ENCODE measurements at places on chromosomes 7 and 10.
A peak's percentile ranks its signal among the peaks of the same experiment; 100 is the strongest.

DNA sequence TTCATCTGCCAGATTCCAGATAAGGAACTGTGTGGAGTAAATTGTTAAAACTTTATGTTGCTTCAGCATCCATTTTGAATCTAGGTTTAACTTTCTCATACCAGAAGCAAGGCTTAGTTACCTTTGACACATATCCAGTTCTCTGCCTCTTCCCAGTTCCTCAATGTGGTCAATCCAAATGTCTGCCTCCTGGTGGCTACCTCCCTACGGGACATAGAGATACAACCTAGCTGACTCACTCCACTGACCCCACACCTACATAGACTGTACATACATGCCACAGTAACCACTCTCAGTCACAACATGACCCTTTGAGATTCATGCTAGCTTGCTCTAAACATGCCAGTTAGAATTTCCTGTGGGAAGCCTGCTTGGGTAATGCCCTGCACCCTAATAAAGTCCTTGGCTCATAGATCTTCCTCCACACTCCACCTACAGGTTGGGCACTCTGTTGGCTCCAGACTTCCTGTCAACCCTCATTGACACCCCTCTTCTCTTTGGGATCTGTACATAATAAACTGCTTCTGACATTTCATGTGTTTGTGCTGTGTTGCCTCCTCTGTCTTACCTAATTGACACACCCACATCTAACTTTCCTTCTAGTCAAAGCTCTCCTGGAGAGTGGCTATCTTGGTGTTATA is 278.1 kb downstream of the HTR7 start:
- no peak for DNase-seq

DNA sequence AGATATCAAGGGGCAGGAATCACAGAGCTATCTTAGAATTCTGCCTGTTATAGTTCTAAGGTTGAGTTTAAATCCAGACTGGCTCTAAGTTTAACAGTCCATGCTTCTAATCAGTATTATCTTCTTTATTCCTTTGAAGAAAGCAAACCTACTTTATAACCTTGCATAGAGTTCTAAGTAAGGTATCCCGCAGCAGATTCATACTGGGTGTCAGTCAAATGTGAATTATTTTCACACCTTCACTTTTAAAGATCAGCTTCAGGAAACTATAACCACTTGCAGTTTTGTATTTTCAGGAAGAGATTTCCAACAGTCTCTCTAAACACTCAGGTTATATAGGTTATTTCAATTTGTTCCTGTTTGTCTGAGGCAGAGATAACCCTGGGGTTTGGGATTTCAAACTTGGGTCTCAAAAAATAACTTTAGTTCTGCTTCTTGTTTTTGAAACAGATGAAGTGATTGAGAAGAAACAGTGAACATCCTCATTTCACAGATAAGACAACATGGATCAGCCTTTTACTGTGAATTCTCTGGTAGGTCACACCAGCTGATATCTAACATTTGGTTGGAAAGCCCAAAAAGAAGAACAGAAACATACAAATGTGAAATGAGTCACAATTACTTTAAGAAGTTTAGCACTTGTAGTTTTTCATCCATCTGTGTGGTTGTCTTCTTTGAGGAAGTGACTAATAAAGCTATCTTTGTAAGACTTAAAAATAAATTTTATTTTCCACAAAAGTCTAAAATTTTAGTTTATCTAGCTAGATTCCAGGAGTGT is 21.4 kb downstream of the STAMBPL1 start:
- DNase-seq, result no peak

- DNase-seq, result no peak
These were observed 243.1 kb downstream of the INHBA start for GRCh38 chr7:41459623-41460261.

- peak; percentile 57 for DNase-seq
These were observed at the start of gene ARHGAP21 for GRCh38 chr10:24723788-24724380. TSS of gene ARHGAP21 (minus strand) at chr10:24723887. CDS start at chr10:24721899, 1,988 bp downstream.

DNA sequence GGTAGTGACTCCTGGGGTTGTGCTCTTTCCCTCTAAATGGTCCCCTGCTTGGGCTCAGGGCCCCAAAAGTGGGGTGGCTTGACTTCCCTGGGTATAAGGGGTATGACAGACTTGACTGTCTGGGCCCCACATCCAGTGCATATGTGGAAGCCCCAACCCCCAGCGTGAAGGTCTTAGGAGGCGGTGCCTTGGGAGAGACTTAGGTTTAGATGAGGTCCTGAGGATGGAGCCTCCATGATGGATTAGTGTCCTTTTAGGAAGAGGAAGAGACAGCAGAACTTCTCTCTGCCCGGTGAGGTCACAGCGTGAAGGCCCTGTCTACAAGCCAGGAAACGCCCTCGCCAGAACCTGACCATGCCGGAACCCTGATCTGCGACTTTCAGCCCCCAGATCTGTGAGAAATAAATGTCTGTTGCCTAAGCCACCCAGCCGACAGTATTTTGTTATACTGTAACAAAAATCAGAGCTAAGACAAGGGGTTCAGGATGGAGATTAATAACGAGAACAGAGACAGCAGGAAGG is 23.8 kb downstream of the PODXL start:
- DNase-seq, result no peak

- DNase-seq, result no peak
These were observed 2.0 kb downstream of the BAZ1B start for GRCh38 chr7:73519867-73520672.

DNA sequence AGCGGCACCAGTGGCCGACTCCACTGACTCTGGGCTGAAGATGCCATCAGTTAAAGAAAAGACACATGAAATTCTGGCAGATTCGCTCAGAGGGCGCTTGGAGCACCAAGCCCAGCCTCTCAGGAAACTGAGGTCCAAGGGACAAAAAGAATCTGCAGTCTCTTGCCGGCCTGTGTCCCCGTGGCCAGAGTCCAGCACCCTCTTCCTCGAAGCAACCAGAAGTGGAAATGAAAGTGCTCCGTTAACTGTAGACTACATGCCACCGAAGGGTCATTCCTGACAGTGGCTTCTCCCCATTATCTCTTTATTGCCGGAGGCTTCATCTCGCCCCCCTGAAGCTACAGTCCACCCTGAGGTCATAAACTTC is 1.0 kb upstream of the CHST15 start:
- DNase-seq, result no peak

DNA sequence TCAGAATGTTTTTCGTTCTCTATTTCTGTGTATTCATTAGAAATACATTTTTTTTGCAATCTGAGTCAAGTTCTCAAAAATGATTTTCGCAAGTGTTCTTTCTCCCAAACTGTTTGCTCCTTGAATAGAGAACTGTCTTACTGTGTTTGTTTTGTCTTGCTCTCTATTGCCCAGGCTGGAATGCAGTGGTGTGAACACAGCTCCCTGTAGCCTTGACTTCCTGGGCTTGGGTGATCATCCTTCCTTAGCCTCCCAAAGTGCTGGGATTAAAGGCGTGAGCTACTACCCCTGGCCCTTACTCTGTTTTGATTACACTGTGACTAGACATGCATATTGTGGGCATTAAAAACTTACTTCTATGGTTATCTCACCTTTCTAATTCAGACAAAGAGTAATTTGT is 56.7 kb downstream of the LUC7L2 start:
- DNase-seq, result no peak

DNA sequence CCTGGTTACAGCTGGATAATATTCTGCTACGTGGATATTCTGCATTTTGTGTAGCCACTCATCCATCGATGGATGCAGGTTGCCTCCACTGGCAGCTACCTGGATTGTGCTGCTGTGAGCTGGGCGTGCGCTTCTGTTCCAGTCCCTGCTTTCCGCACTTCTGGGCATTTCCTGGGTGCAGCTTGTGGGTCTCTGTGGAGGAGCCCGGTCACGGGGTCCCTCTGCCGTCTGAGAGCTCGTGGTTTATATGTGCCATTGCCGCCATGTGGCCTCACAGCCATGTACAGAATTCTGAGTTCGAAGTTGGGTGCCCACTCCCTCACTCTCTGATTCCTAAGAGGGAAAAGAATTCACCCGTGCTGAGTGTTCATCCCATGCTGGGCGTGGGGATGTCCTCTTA is 38.3 kb downstream of the JAKMIP3 start:
- no peak for DNase-seq

DNA sequence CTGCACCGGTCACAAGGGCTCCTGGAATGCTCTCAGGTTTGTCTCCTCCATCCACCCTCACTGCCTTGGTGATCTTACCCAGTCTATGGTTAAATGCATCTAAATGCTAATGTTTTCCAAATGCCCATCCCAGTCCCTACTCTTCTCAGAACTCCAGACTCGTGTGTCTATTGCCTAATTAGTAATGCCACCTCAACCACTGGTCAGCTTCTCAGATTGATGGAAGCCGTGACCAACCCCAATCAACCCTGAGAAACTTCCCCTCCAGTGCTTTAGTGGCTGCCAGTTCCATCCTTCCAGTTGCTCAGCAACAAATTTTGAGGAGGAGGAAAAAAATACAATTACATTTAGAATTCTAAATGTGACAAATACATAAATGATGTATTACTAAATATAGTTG is 18.6 kb downstream of the NUDCD3 start:
- DNase-seq, result no peak

- DNase-seq, result peak; percentile 46
These were observed 56.8 kb upstream of the FAM171A1 start for GRCh38 chr10:15427843-15428414.

GRCh38 chr10:21522631-21523406 is 2.7 kb downstream of the SKIDA1 start:
- DNase-seq, result peak; percentile 58

- no peak for DNase-seq
These were observed 200.3 kb downstream of the CACNB2 start for GRCh38 chr10:18340496-18341051.

DNA sequence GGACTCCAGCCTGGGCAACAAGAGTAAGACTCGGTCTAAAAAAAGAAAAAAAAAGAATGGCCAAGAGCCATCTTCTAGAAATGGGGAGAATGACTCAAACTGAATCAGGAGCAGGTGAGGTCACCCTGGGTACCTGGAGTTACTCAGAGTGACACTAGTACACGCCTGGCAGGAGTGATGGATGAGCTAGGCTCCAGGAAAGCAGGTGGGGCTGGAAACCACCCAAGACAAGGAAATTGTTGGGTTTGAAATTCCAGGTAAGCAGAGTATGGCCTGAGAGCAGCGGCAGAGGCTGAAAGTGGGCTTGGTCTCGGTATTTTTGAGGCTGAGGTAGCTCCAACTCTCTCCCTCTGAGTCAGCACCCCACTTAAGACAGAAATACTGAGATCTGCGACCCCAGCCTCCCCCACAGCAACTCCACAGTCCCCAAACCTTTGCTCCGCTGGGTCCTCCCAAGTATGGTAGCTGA is 18.5 kb downstream of the DDIT4 start:
- DNase-seq, result no peak

- DNase-seq, result no peak
These were observed 249.8 kb upstream of the DKK1 start for GRCh38 chr10:52064084-52064845.

- DNase-seq, result no peak
These were observed 73.5 kb downstream of the BUB3 start for GRCh38 chr10:123227706-123228105.

DNA sequence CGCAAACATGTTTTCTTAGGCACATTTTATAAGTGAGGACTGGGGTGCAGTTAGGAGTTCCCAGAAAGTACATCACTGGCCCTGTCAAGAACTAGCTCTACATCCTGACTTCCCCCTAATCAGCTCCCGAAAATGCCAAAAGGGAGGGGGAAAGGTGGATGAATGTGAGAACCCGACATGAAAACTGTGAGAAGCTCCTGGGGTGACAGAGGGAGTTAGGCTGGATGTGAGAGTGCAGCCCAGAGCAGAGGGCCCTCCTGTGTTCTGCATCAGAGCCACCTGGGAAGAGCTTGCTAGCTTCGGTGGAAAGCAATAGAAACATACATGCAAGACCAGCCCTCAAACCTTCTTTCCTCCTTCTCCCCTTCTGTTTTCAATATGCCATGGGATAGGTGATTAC is 30.5 kb upstream of the SEM1 start:
- DNase-seq, result peak; percentile 63

GRCh38 chr7:140982508-140982907 is 32.2 kb downstream of the MRPS33 start:
- DNase-seq, result no peak
